Left cardiac atrium (tissue), 4 donors: ENCODE measurements at places on chromosomes 11 and 22. TPM values are rescaled to one million over a fixed set of nuclear protein-coding genes. Genes with fewer than 3 reads are reported as not detected.

VPS11 gene
- 20.1 TPM for total RNA-seq

APOL5 gene
- not detected for total RNA-seq

CDON gene
- 30.0 TPM for total RNA-seq

MN1 gene
- 12.8 TPM for total RNA-seq

LRRN4CL gene
- total RNA-seq = 6.1 TPM

ZC3H12C gene
- 18.7 TPM for total RNA-seq

SLC22A9 gene
- not detected for total RNA-seq

MYRF gene
- total RNA-seq = 4.0 TPM

ABTB2 gene
- total RNA-seq = 12.5 TPM

SMCO4 gene
- 40.7 TPM for total RNA-seq
